ENCODE measurements at places on chromosomes 1 and 21.
A peak's percentile ranks its signal among the peaks of the same experiment; 100 is the strongest.

- DNase-seq = no peak
Observed at GRCh38 chr1:106964495-106964894, 92.0 kb upstream of the PRMT6 start.

DNA sequence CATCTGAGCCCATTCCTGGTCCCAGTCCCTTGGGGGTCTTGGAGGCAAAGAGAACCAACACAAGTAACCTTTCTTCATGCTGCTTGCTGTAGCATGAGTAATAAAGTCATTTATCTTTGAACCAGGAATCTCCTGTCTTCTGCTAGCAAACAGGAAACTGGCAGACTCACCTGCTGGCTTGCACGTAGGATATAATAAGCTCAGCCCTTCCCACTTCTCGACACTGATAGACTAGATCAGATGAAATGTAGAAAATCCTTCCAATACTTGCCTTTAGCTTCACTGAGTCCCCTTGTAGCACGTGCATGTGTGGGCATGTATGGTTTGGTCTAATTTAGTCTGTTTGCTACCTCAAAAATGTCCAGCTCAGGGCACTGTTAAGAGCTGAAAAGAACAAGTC is 6.5 kb upstream of the TFF2 start:
- DNase-seq = no peak

- no peak for DNase-seq
Observed at GRCh38 chr1:204672069-204672468, 13.5 kb downstream of the LRRN2 start.

- no peak for DNase-seq
Observed at GRCh38 chr1:155970531-155971167, 7.7 kb downstream of the ARHGEF2 start.

DNA sequence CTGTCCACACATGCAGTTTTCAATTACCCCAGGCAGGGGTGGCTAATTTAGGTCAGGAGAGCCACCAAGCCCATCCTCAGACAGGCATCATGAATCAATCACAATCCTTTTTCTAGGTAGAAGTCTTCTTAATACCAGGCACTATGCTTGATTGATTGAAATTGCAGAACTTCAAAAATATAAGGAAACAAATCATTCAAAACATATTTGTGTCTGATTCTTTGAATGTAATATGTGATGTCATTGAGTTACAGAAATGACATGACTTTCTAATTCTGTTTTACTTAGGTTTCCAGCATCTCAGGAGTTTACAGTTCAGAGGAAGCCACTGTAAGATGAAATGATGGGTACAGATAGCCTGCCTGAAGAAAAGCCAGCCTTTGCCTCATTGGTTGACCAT is 26.7 kb downstream of the RXRG start:
- DNase-seq = no peak

DNA sequence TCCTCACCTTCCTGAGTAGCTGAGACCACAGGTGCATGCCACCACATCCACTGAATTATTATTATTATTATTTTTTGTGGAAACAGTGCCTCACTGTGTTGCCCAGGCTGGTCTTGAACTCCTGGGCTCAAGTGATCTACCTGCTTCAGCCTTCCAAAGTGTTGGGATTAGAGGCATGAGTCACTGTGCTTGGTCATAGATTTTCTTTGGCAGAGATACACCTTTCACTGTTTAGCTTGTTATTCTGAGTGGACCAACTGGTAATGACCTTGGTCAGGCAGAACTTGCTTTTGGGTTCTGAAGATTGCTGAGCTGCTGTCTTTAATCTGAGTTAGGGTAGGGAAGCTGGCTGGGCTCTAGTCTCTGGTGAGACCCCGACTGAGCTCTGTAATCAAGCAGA is 66.8 kb downstream of the DNAH14 start:
- no peak for DNase-seq

DNA sequence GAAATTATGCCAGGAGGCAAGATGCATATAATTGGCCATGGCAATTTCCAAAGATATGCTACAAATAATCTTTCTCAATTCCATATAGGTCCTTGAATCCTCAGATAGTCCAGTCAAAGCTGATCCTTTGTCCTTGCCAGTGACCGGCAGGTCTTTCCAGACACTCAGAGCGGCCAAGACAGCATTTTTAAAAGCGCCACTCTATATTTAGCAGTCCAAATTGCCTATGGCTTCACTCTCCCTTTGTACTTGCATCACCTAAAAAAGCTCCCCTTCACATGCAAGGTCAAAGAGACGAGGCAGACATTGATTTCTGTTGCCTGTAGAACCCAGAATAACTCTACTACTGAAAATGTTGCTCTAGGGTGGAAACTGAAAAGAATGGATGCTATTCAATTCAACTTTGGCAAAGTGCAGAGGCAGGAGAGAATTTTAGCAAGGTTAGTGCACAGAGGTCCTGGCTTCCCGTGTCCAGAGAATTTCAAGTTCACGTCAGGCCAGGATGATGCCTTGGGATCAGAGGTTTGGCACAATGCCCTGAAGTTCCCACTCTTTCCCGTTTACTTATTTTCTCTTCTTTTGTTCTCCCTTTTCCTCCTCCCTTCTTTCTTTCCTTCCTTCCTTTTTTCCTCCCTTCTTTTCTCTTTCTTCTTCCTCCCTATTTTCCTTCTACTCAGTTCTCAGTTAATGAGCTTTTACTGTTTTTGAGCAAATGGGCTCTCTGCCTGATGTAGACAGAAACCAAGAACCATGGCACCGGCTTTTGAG is 108.5 kb downstream of the KCNK1 start:
- DNase-seq = no peak

DNA sequence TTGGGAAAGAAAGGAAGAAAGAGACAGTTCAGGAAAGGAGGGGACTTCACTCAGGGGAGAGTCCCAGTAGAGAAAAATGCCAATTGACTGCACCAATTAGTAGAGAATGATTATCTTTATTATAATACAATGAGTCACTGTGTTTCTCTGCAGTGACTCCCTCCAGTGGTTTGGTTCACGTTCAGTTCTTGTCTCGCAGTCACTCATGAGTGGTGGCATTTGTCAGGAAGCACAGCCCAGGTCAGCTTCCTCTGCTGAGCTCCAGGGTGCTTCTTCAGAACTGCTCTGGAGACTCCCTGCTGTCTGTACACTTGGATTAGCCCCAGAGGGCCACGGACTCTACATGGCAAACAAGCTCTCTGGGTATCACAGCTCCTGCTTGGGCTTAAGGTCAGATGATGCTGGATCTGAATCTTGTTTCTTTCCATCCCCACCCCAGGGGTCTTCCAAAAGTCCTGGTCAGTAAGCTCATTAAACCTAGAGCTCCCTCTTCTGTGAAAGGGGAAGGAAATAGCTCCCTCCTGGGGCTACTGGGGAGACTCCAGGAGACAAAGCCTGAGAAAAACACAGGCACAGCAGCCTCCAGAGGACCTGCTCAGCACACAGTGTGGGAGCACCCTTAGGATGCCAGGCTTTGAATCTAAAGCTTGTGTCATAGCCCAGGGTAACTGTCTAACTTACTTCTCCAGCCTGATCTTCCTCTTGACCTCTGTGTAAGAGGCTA is 619.0 kb downstream of the AJAP1 start:
- no peak for DNase-seq

DNA sequence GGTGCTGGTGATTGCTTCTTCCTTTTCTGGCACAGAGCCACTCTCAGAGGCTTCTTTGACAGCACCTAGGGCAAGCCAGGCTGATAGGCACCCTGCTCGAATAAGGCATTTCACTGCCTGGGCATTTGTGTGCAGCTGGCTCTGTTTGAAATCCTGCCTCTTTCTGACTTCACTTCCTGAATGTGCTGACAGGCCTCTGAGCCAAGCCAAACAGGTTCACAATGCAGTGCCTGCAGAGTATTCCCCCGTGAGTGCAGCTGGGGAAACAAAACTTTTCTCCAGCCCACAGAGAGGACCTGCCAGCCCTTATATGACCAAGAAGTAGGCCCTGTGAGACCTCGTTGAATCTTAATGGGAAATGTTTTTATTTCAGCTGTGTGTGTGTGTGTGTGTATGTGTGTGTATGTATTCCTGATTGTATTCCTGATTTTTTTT is 10.4 kb downstream of the JUN start:
- peak; percentile 26 for DNase-seq

DNA sequence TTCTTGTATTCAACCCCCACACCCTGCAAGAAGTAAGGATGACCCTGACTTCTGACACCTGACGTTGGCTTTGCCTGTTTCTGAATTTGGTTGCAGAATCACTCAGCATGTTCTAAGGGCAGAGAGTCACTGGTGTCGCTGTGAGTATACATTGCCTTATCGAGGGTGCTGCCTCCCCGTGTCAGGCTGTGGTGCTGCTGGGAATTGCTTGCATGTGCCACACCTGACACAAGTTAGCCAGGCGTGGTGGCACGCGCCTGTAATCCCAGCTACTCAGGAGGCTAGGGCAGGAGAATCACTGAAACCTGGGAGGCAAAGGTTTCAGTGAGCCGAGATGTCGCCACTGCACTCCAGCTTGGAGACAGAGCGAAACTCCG is 45.9 kb downstream of the WDR4 start:
- DNase-seq = peak; percentile 78

- DNase-seq = no peak
Observed at GRCh38 chr21:21860888-21861287, 862.7 kb downstream of the NCAM2 start.

GRCh38 chr1:45329445-45329844 is 2.8 kb downstream of the HPDL start:
- no peak for DNase-seq

DNA sequence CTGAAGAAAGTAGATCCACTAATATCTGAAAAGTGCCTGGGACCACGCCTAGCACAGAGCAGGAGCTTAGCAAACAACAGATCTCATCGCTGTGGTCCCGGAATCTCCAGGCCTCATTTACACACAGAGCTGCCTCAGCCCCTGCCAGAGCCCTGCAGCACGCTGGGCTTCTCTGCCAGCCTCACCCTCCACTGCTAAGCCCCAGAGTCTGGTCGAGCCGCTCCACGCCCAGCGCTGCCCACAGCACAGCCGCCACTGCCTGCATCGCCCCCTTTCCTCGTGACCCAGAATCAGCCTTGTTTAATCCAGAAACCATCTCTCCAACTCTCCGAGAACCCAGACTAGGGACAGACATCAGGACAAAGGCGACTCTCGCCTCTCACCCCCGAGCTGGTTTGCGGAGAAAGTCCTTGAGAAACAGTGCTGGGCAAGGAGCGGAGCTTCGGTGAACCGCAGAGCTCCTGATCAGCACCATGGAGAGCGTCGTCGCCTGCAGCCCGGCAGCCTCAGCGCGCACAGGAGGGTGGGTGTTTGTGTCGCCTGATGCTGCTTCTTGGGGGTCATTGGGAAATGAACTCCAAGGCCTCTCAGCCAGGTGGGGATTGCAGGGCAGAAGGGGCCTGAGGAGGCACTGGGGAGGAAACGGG is 145.1 kb downstream of the NPHP4 start:
- DNase-seq = peak; percentile 24

- DNase-seq = no peak
Observed at GRCh38 chr1:21447311-21447710, 7.4 kb downstream of the NBPF3 start.

GRCh38 chr1:11475748-11476147 is 3.2 kb upstream of the DISP3 start:
- DNase-seq = no peak

DNA sequence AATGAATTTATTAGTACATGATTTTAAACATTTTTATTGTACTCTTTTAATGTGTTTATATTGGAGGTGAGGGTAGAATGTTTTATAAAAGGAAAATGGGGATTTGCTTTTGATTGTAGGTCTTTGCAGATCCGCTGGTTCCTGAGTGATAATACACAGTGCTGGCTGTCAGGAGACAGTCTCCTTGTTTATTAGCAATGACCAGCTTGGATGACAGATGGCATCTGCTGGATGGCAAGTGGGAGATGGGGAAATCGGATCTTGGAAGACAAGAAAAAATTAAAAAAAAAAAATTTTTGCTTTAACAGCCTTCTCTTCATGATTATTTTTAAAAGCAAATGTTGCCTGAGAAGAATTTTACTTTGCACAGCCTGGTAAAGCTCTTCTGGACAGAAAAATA is 4.4 kb upstream of the PHTF1 start:
- DNase-seq = no peak

- DNase-seq = no peak
Observed at GRCh38 chr1:86387916-86388627, 8.1 kb downstream of the ODF2L start.

GRCh38 chr1:6732942-6733341 is 31.3 kb upstream of the DNAJC11 start:
- no peak for DNase-seq

GRCh38 chr1:203702130-203702577 is 62.8 kb upstream of the LAX1 start:
- DNase-seq = peak; percentile 63

DNA sequence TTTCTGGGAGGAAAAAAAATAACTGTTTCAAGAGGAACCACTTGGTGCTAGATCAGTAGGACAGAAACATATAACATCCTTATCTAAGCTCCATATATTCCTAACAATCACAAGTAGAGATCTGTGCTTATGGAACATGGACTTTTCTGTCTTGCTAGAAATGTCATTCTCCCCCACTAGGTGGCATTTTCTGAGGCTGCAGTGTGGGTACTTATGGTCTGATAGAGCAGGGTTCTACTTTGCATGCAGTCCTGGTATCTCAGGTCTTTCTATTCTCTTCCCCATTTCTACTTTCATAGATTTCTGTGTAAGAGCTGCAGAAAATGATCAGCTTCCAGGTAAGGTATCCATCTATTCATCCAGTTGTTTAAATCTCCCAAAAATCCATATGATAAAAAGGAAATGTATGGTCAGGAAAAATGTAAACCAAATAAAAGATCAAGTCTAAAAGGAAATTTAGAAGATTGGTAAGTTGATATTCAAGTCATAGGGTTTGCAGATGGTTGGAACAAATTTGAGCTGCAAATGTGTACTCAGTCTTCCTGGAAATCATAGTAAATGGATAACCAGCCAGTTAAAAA is 1.5 kb downstream of the ZNF684 start:
- peak; percentile 40 for DNase-seq

DNA sequence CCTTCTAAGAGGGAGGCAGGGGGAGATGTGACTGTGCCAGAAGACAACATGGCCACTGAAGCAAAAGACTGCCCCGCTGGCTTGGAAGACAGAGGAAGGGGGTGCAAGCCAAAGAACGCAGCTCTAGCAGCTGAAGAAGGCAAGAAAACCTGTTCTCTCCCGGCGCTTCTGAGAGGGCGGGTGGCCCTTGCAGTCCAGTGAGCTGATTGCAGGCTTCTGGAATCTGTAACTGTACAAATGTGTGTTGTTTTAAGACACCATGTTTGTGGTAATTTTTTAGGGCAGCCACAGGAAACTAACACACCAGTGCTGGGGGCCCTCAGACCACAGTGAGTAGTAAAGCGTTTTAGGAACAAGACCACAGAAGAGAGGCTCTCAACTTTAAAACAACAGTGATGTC is 47.0 kb downstream of the CD46 start:
- peak; percentile 37 for DNase-seq

DNA sequence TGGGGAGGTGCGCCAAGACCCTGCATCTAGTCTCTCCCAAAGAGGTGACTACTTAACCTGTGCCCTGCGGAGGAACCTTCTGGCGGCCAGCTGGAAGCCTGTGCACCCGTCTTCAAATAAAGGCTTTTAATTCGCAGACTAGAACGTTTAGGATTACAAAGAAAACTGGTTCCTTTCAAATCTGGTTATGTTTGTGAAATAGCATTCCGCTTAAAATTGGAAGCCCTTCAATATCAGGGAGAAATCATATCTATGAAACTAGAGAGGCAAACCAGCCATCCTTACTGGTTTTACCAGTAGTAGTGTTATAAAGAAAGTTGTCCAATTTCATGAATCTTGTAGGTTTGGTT is 250.8 kb downstream of the FAM72C start:
- no peak for DNase-seq

Data from activated CD4-positive, alpha-beta T cell treated with anti-CD3 and anti-CD28 coated beads, Interleukin-2, amount 10 ng/mL, durations not matched to agents 7 days and 5 days (primary cell).